ENCODE measurements at places on chromosomes 2 and 18.

DNA sequence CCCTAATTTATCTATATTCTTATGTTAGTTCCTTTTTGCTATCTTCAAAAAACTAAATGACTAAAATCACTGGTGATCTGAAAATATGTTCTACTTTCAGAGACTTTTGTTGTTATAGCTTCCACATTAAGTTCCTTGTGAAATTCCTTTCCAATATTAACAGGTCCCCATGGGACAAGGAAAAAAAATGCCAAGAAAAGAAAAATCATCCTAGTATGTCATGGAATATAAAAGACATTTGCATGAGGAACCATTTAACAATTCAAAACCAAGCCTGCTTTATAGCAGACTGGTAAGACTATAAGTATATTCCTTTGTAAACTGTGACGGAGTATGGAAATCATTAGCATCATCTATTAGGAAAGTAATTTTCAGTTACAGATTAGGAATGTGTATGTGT is 48.1 kb downstream of the COBLL1 start:
- DNase-seq = no peak

DNA sequence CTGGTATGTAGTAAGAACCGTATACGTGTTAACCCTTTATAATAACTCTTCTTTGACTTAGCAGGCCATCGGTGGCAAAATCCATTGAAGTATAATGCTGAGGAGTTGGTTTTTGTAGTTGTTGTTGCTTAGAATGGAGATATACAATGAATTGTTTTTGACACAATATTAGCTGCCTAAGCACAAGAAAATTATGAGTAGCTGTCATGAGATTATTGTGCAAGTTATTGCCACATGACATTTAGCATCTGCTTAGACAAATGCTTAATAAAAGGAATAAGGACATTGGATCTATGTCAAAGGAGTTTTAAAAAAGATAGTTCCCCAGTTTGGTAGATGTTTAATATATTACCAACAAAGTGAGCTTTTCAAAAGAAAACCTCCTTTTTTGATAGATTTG is 59.9 kb downstream of the ABCB11 start:
- no peak for DNase-seq

DNA sequence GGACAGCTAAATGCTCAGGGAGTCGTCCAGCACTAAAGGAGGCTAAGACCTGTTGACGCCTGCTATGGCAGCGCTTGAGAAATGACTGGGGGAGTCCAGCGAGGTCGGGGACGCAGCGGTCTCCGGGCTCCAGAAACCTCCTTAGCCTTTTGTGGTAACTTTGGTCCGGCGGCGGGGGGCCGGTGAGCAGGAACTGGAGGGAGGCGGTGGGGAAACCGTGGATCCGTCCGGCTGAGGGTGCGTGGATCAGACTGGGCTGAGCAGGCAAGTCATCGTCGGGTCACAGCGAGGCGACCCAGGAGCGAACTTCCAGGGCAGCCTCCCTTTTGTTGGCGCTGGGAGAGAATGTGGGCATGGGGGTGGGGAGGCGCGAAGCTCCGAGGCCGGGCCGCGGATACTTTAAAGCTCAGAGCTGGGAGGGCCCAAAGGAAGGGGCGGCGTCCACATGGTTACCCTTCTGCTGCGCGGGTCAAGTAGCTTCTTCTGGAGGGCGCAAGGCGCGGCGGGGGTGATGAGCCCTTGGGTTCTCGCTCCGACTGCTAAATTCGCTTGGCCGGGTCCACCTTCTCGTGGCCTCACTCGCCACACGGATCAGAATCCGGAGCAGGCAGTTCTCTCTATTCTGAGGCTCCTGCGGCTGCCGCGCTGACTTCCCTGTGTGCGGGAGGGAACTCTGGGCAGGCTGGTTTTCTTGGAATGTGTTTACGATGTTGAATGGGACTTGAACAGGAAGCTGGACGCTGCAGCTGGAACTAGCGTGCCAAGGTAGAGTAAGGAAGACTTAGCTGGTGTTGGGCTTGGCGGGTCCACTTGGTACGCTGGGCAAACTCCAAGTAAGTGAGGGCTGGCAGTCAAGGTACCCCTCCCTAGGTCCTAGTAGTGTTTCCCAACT is 920 bp downstream of the GULP1 start:
- DNase-seq = no peak

GRCh38 chr2:170147576-170147975 is 30.4 kb upstream of the MYO3B start:
- DNase-seq = no peak

All from OCI-LY7 (cell line).